SJSA1 (cell line): ENCODE measurements at places on chromosomes 1 and 21. TPM values are rescaled to one million over a fixed set of nuclear protein-coding genes. Genes with fewer than 3 reads are reported as not detected.

DNA sequence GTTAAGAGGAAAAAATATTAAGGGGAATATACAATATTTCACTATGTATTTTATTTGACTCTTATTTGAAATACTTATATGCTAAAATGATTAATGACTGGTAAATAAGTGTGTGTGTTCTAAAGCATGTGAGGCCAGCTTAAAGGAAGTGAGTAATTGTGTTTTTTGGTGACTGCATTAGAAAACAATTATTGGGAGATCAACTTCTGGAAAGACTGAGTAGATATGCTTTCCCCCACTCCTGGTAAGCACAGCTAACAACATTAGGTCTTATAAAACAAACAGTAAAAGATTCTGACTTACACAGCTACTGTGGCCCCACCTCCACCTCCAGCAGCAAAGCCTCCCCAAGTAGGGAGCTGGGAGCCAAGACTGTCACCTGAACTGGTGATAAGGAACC, 403.0 kb downstream of the SRGAP2C start:
- DNase-seq = no peak

GRCh38 chr21:44618909-44619308, 7.0 kb downstream of the KRTAP10-8 start:
- DNase-seq = no peak

GRCh38 chr1:23906731-23907130, 6.4 kb downstream of the CNR2 start:
- DNase-seq = no peak

- DNase-seq = no peak
Measured at GRCh38 chr21:39696618-39697017, 48.4 kb upstream of the IGSF5 start.

- no peak for DNase-seq
Measured at GRCh38 chr1:26257222-26257621, 22.7 kb upstream of the SH3BGRL3 start.

- no peak for DNase-seq
Measured at GRCh38 chr21:36976228-36976861, 9.9 kb upstream of the HLCS start.

Gene ZNF644
- 46.6 and 65.2 TPM in 2 replicates for total RNA-seq

Gene AMPD1
- total RNA-seq = not detected in 2 replicates

Gene ALX3
- total RNA-seq = not detected in 2 replicates
